ENCODE measurements at places on chromosomes 13 and 19.

GRCh38 chr19:28633319-28634018 is 579.5 kb downstream of the UQCRFS1 start:
- DNase-seq, result no peak

GRCh38 chr13:56697011-56697410 is 443.7 kb upstream of the PRR20A start:
- DNase-seq, result no peak

GRCh38 chr13:49403996-49404702 is 39.7 kb downstream of the CAB39L start:
- no peak for DNase-seq

GRCh38 chr13:81957121-81957520 is 1616.2 kb upstream of the SPRY2 start:
- no peak for DNase-seq

- no peak for DNase-seq
Observed at GRCh38 chr19:39263912-39264305, 4.3 kb upstream of the IFNL2 start.

DNA sequence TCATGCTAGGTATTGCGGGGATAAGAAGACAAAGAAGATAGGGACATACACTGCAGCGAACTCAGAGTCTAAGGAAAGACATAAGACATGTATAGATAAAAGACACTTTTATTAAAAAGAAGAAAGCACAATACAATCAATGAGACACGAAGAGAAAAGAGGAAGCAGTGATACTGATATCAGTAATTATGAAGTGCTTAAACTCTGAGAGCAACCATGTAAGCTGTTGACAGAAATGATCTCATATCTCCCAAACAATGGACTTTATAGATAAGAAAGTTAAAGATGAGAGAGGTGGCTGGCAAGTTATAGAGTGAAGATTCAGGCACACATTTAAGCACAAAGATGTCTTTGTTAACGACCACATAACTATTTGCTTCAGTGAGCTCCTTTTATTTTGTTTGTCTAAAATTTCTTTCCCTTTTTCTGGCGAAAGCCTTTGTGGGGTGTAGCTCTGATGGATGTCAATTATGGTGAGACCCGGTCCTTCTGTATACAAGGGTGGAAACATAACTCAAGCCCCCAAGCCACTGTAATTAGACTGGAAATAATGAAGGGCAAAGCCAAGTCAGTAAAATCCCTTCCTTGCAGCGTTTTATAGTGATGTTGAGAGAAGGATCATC is 818.0 kb upstream of the SLC10A2 start:
- DNase-seq, result no peak

DNA sequence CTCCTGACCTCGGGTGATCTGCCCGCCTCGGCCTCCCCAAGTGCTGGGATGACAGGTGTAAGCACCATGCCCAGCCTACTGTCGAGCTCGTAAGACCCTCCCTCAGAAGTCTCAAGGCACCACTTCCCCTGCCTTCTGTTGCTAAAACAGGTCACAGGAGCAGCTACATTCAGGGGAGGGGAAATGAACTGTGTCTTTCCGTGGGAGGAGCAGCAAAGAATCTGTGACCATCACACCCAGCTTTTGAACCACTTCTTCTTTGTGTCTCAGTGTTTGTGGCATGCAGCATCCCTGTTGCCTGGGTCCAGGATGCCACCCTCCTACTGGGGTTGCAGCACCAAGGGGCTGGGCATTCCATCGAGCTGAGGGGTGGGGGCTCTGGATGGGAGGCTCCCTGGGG is 7.7 kb upstream of the CSNK1G2 start:
- no peak for DNase-seq

GRCh38 chr13:66348745-66349690 is 881.1 kb downstream of the PCDH9 start:
- no peak for DNase-seq

- DNase-seq, result no peak
Observed at GRCh38 chr13:42148538-42148937, 100.1 kb downstream of the DGKH start.

DNA sequence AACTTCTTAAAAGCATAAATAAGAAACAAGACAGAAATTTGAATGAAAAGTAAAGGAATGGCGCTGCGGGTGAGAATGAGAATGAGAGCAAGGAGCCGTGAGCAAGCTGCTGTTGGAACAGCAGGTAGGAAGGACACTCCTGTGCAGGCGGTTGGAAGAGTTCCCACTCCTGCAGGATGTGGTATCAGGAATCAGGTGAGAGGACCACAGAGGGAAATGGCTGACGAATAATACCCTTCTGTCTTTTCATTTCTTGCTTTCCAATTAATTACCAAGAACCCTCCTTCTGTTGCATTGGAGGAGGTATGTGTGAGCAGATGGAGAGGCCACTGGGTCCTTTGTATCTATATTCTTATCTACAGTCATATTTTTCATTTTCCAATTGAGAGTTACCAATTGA is 1504.2 kb downstream of the EFNB2 start:
- DNase-seq, result no peak

DNA sequence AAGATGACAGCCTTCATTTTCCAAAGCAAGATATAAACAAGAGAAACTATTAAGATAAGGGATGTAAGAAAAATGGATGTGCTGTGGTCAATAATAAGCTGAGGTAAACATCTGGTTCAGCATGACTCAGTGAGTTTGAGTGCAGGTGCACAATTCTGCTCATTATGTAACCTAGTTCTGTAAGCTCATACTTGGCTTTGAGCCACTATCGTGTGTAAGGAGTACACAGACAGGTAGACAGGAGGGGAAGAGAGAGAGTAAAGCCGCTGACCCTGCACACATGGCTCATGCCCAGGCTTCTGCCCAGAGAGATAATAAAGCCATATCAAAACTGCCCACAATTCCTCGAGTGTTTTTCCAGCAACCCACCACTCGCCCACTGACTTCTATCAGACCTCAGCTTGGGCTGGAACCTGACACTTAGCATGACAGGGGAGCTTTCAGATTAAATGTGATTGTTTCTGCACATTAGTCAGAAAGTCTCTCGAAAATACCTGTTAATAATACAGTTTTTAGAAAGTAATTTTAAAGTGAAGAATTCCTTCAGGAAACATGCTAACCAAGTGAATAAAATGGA is 51.7 kb downstream of the ZNF91 start:
- no peak for DNase-seq
